ENCODE measurements at places on chromosomes 11 and 22.

GRCh38 chr22:44217346-44217745 is 36.6 kb downstream of the PARVG start:
- no peak for DNase-seq

- DNase-seq = no peak
Measured at GRCh38 chr11:105149477-105149876, 9.9 kb upstream of the CARD18 start.

- no peak for DNase-seq
Measured at GRCh38 chr22:45602824-45603595, 68.6 kb upstream of the ATXN10 start.

DNA sequence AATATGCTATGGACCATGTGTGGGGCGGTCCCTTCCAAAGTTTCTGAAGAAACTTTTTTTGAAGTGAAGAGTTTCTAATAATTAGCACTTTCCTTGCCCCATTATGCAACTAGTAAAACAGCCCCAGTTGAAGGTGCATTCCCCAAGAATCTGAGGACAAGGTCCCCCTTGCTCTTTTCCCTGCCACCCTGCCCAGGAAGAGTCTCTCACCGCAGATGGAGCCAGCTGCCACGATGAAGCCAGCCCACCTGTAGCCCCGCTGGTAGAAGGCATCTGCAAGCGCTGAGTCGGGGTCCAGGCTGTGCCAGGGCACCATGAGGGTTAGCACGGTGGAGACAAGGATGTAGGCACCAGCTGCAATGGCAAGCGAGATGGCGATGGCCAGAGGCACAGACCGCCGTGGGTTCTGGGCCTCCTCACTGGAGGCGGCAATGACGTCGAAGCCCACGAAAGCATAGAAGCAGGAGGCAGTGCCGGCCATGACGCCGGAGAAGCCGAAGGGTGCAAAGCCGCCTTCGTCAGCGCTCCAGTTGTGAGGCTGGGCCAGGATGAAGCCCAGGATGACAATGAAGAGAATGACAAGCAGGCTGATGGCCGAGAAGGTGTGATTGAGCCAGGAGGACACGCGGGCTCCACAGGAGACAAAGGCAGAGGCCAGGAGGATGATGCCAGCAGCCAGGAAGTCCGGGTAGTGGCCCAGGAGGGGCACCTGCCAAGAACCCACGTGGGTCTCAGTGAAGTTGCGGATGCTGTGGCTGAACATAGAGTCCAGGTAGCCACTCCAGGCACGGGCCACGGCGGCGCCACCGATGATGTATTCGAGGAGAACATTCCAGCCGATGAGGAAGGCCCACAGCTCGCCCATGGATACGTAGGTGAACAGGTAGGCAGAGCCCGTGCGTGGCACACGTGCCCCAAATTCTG is 1.5 kb downstream of the SLC7A4 start:
- no peak for DNase-seq

Measured in stimulated activated CD8-positive, alpha-beta memory T cell treated with anti-CD3 and anti-CD28 coated beads, Interleukin-15, amount 100 ng/mL, for 1 hour (primary cell).